Myocyte (in vitro differentiated cells): ENCODE measurements at places on chromosomes 13 and 19. TPM values are rescaled to one million over a fixed set of nuclear protein-coding genes. Genes with fewer than 3 reads are reported as not detected.
A peak's percentile ranks its signal among the peaks of the same experiment; 100 is the strongest.

DNA sequence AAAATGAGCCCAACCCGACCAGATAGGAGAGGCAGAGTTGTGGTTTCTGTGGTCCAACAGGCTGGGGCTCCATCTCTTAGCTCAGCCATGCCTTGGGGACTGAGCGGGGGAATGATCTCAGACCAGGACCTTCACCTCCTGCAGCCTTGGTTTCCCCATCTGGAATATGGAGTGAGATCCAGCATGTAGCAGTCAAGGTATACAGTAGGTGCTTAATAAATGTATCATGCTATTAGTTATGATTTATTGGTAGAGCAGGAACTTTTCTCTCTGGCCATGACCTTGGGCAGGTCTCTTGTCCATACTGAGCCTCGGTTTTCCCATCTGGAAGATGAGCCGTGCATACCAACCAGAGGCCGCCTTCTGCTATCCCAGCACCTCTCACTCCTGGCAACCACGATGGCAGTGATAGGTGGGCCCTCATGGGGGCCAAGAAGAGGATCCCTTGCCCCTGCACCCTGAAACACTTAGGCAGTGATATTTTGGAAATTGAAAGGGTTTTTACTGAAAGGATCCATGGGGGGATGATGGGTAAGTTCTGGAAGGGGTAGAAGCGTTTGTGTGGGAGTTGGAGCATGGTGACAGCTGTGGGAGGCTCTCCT, 9.1 kb downstream of the TM6SF2 start:
- DNase-seq: no peak

GRCh38 chr19:48053856-48054255, 10.0 kb upstream of the CABP5 start:
- peak; percentile 2 for DNase-seq

DNA sequence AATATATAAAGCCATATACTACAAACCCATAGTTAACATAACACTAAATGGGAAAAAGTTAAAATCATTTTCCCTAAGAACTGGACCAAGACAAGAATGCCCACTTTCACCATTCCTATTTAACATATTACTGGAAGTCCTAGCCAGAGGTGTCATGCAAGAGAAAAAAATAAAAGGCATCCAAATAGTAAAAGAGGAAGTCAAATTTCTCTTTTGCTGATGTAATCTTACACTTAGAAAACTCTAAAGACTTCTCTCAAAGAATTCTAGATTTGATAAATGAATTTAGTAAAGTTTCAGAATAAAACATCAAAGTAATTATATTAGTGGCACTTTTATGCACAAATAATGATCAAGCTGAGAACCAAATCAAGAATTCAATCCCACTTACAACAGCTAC, 678.9 kb upstream of the SLITRK5 start:
- DNase-seq: no peak

The PEAK3 gene
- 0.16 and 0.36 TPM in 2 replicates for total RNA-seq

- peak; percentile 34 for DNase-seq
Measured at GRCh38 chr13:105918842-105919741, 616.4 kb downstream of the EFNB2 start.

The SYT3 gene
- total RNA-seq: not detected in 2 replicates

The RTBDN gene
- total RNA-seq: not detected in 2 replicates

DNA sequence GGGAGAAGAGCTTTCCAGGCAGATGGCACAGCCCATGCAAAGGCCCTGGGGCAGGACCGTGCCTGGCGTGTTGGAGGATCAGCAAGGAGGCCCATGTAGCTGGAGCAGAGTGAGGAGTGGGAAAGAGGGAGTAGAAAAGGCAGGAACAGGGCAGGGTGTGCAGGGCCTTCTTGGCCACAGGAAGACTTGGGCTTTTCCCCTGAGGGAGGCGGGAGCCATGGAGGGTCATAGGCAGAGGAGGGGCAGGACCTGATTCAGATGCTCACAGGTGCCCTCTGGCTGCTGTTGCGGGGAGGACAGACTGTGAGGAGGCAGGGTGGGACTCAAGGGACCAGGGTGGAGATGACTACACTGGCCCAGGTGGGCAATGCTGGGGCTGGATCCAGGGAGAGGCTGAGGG, 13.8 kb upstream of the PTPRS start:
- DNase-seq: no peak

The ATP8B3 gene
- total RNA-seq: 0.48 and 1.1 TPM in 2 replicates

The ZNF28 gene
- 15.0 and 18.9 TPM in 2 replicates for total RNA-seq

GRCh38 chr13:104140552-104140951, 1074.3 kb upstream of the SLC10A2 start:
- no peak for DNase-seq

DNA sequence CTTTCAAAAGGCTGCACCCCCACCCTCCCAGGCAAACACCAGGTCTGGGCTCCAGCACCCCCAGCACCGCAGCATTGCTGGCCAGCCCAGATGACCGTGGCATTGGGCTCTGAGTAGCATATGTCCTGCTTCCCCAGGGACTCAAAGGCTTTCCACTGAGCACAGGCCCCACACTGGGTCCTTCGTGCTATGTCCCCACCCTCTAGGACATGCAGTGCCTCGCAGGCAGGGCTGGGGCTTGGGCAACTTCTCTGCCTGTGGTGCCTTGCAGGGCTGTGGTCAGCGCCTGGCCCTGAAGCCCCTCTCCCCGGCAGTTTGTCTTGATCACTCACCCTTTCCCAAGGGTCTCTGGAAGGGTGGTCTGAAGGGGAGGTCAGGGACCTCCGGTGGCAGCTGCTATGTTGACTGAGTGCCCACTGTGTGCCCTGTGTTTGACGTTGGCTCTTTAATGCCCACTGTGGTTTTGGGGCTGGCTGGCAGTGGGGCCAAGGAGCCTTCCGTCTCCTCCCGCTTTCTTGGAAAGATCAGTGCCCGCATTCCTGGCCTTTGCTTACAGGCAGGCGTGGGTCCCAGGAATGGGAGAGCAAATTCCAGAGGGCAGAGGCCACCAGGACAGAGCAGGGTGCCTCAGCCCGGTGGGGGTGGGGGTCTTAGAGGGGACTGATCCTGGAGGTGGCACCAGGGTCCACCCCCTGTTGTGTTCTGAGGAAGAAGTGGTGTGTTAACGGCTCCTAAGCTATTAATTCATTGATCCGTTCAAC, 20.3 kb upstream of the CRTC1 start:
- peak; percentile 59 for DNase-seq

GRCh38 chr19:7863971-7864689, 10.1 kb downstream of the PRR36 start:
- no peak for DNase-seq

DNA sequence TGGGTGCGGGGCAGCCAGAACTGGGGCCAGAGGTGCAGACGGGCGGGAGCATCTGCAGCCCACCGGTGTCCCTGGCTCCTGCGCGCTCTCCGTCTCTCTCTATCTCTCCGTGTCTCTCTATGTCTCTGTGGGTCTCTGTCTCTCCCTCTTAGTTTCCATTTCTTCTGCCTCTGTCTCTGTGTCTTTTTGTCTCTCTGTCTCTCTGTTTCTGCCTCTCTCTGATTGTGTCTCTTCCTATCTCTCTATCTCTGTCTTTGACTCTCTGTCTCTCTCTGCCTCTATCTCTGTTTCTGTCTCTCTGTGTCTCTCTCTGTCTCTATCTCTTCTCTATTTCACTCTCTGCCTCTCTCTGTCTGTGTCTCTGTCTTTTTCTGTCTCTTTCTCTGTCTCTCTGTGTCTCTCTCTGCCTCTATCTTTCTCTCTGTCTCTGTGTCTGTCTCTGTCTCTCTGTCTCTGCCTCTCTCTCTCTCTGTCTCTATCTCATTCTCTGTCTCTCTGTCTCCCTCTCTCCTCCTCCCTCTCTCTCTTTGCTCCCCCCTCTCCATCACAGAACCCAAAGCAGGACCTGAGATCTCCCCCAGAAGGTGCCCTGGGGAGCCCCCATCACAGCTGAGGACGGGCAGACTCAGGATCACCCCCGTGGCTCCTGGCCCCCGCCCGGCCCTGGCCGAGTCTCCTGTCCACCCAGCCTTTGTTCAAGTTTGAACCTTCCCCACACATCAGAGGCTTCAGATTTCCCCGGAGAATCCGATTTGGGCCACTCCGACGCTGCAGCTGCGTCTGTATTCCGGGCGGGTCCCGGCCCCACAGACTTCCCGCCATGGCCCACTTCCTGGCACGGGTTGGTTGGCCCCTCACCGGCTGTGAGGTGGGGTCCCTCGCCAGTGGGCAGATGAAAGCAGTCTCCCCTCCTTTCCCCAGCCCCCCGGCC, 48.6 kb upstream of the TCF3 start:
- no peak for DNase-seq

The ERCC1 gene
- 60.8 and 78.3 TPM in 2 replicates for total RNA-seq

- DNase-seq: no peak
Measured at GRCh38 chr13:28533125-28533436, 38.2 kb upstream of the FLT1 start.

- no peak for DNase-seq
Measured at GRCh38 chr13:97858161-97858560, 95.3 kb upstream of the IPO5 start.

The FGF22 gene
- 0.16 and 0.21 TPM in 2 replicates for total RNA-seq

GRCh38 chr13:34408640-34409039, 533.4 kb upstream of the NBEA start:
- DNase-seq: no peak

The CRB3 gene
- not detected in 2 replicates for total RNA-seq

DNA sequence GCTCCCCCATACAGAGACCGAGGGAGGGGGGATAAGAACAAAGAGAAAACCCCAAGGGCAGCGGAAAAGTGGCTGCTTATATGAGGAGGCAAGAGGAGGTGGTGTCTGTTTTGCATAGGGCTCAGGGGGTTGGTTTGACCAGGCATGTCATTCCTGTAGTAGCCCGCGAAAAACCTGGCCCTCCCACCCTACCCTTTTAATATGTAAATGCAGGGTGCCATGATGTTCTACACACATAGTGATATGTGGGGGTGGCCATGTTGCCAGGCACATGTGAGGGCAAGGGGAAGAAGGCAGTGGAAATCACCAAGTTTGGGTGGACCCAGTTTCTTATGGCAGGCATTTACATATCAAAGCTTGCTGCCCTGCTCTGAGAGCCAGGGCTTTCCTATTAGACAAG, 203.5 kb upstream of the UBL3 start:
- DNase-seq: no peak

GRCh38 chr19:45448887-45449299, 18.9 kb upstream of the FOSB start:
- DNase-seq: no peak

The HIF3A gene
- not detected in 2 replicates for total RNA-seq

The TNNI3 gene
- 1.5 and 1.7 TPM in 2 replicates for total RNA-seq

- no peak for DNase-seq
Measured at GRCh38 chr19:8648240-8648639, 17.8 kb downstream of the NFILZ start.

DNA sequence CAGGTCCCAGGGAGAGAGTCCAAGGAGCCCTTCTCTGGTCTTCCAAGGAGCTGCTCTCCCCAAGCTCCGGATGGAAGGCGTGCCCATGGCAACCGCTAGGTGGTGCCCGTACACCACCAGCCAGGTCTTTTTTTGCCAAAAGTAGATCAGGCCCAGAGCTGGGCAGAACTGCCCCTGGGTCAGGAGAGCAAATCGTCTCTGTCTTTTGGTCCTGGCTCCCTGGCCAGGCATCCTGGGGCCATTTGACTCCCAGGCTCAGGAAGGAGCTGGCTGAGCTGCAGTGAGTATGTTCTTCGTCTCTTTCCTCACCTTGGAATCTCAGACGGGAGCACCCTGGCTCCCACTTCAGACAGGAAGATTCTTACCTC, 24.6 kb upstream of the BCL3 start:
- DNase-seq: peak; percentile 86

GRCh38 chr19:19010551-19010950, 22.8 kb downstream of the SUGP2 start:
- DNase-seq: no peak

The CGB3 gene
- total RNA-seq: not detected in 2 replicates

- DNase-seq: peak; percentile 88
Measured at GRCh38 chr19:2050991-2051772, at the start of gene MKNK2. MKNK2 (minus strand) TSS chr19:2051244; CDS start chr19:2050851, 393 bp downstream.

The ZNF555 gene
- total RNA-seq: 25.2 and 29.1 TPM in 2 replicates

GRCh38 chr19:56317749-56318148, 3.1 kb upstream of the ZSCAN5A start:
- no peak for DNase-seq

The ATP1A3 gene
- total RNA-seq: 0.26 and 0.56 TPM in 2 replicates

The ADGRE3 gene
- total RNA-seq: not detected in 2 replicates

The ZDHHC20 gene
- 39.8 and 44.9 TPM in 2 replicates for total RNA-seq

The TBC1D4 gene
- total RNA-seq: 6.8 and 23.2 TPM in 2 replicates

The ZNF211 gene
- 14.7 and 17.2 TPM in 2 replicates for total RNA-seq

GRCh38 chr19:45790942-45791341, 1.7 kb downstream of the DMWD start:
- DNase-seq: no peak

DNA sequence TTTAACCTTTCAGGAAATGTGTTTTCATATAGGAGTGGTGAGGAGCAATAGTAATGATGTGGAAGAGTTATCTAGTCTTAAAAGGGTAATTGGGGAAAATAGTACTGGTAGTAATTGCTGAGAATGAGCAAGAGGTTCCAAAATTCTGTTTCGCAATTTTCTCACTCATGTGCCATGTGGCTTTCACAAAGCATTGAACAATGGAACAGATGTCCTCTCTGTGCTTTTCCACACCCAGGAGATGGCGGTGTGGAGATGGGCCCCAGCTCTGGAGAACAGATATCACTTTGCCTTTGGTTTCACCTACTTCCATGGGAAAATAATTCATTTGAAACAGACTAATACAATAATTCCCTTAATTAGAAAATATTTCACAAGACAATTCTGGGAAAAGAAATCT, 170.0 kb upstream of the SLC10A2 start:
- DNase-seq: peak; percentile 8

DNA sequence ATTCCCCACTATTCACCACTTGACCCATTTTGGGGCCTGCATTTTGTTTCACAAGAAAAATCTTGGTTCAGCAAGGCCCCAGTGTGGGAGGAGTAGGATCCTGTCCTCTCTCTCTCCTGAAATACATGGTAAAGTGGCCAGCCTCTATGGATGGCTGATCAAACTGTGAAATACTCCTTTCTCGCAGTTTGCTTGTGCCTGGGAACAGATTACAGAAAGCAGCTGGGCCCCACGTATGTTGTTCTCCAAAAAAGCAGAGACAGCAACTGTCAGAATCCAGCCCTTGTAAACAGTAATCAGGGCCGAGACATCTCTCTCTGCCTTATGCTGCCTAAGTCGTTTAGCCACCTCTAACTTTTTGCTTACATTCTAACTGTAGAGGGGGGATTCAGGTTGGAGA, 61.0 kb upstream of the RAP2A start:
- DNase-seq: no peak

- DNase-seq: no peak
Measured at GRCh38 chr19:37872383-37872782, 34.0 kb downstream of the WDR87 start.

DNA sequence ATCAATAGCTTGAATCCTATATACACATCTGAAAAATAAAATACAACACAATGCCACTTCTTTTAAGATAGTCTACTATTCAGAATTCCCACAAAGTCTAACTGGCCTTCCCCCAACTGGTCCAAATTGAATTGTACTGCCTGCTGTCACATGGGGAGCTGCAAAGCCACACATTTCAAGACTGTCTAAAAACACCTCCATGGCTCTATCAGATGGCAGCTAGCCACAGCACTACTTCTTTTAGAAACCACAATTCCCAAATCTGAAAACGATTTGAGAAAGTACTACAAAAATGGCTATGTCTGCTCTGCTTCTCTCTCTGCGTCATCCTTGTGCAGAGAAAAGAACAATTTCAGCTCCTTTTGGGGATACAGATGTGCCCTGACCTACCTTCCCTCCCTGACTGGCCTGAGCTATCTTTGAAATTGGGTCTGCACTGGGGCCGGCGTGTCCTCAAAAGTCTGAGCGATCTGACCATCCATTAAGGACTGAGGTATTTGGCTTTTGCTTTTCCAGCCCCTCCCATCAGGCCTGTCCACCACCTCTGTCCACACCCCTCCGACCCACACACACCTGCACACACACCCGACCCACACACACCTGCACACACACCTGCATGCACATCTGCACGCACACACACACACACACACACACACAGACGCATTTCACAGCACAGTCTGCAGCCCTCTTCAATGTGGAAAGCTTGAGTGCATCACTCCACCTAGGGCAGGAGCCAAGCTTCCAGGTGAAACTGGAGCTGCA, 68.6 kb upstream of the IPO5 start:
- no peak for DNase-seq

The ZNF723 gene
- not detected in 2 replicates for total RNA-seq
